ENCODE measurements at places on chromosomes 16 and 17. TPM values are rescaled to one million over a fixed set of nuclear protein-coding genes. Genes with fewer than 3 reads are reported as not detected.

DNA sequence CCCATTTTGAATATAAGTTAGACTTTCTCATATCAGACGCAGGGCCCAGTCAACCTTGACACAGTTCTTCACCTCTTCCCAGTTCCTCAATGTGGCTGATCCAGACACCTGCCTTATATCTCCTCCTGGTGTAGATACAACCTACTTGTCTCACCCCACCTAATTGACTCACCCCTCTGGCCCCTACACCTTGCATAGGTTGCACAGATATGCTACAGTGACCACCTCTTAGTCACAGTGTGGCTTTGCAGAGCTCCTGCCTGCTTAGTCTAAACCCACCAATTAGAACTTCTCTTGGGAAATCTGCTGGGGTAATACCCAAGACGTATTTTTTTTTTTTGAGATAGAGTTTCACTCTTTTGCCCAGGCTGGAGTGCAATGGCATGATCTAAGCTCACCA lies 16.8 kb downstream of the CHP2 start:
- DNase-seq: no peak

- DNase-seq: no peak
Observed at GRCh38 chr17:65072660-65073071, 16.1 kb upstream of the GNA13 start.

DNA sequence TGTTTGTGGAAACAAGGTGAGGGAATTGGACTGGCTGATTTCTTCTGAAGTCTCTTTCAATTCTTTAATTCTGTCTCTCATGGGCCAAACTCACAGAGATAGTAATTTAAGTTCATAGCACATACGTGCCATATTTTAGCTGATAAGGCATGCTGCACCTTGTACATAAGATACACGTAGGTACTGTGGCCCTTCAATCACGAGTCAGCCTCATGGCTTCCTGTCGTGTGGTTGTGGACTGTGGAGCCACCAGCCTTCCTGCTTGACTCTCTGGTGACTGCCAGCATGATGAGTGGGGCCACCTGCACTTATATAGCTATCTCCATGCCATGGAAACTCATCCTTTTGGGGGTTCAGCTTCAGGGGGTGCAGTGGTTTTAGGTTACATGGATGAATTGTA lies 25.1 kb downstream of the KSR1 start:
- DNase-seq: no peak

DNA sequence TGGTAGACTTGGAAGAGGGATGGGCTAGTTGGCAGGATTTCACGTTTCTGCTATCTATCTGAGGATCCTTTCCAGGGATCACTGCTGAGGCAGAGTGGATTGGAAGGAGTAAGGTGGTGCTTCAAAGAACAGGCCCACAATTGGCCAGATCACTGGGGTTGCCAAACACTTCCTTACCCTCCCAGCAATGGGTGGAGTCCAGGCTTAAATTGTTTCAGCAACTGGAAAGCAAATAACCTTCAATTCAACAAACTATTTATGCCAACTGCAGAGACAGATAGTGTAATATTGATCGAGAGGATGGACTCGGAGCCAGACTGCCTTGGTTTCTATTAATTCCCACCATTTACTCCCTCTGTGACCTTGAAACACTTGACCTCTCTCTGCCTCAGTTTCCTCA lies 2.1 kb downstream of the ARRB2 start:
- DNase-seq: no peak

DNA sequence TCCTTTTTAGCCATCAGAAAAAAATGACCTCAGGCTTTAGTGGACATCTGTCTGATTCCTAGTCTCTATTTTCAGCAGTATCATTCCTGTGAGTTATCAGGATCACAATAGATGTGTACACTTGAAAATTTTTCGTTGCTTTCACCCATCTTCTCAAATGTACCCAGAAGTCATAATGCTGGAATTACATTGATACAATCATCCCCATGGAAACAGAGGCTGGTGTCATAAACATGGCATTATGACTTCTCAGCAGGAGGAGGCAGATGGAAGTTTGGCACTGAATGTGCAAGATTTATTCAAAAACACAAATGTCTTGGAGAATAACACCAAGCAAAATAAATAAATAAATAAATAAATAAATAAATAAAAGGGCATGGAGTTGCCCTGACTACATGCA lies 292.5 kb downstream of the PHKB start:
- no peak for DNase-seq

GRCh38 chr17:17414341-17414805 lies 62.4 kb upstream of the MED9 start:
- no peak for DNase-seq

DNA sequence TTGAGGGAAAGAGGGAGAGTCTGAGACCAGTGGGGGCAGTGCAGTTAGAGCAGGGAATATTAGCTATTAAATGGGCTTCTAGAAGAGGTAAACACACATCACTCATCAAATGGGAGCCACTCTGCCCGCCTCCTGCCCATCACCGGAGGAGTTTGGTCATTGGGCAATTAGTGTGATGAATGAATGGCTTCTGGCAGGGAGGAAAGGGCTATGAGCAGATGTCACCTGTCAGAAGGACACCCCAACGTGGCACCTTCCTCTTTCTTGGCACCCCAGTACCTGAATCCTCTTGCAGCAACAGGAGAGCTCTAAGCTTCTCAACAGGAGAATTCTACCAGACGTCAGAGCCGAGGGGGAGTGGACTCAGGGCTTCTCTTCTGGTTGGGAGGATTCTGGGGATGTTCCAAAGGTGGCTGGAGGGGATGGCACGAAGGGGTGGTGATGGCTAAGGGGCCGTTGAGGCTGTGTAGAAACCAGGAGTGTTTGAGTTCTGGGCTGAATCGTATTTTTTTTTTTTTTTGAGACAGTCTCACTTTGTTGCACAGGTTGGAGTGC lies 11.0 kb downstream of the C1QTNF1 start:
- DNase-seq: no peak

GRCh38 chr16:31458073-31458843 lies 1.0 kb upstream of the ARMC5 start:
- DNase-seq: no peak

DNA sequence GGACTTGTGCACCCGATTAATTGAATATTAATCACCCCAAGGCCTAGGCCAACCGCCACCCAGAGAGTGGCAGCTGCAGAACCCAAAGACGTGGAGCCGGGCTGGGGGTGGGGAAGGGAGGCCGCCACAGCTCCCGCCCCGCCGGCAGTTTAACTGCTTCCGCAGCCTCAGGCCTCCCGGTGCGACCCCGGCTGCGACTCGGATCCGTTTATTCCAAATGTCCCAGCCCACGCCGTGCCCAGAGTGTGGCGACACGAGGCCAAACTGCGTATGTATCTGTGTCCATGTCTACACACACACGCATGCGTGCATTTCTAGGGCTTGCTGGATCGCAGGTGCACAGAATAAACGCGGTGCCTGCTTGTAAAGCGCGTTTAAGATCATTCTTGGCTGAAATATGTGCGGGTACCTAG lies 802 bp upstream of the TOB1 start:
- DNase-seq: no peak

GRCh38 chr16:57349212-57350031 lies 9.2 kb upstream of the CCL22 start:
- no peak for DNase-seq

GRCh38 chr16:57565461-57565860 lies 23.0 kb downstream of the ADGRG5 start:
- no peak for DNase-seq

DNA sequence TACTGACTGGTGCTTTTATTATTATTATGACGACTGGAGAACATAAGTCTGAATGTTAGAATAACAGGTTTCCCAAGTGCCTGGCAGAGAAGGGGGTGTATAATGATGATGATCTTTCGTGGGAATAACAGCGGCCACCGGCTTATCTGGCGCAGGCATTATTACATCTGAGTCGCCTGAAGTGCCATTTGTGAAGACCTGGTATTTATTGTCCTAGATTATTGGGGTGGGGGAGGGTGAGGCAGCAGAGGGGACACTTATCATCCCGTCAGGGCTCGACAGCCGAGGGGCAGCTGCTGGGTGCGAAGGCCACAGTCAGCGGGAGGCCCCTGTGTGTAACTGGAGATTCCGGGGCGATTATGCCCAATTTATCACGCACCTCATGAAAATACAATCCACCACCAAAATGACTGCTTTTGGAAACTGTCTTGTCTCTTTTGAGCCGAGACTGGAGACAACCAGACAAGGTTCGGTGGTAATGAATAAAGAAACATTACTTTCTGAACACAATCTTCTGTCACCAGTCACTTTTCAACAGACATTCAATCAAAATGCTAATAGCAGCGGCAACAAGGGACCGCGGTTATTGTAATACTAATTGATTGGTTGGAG lies 199.3 kb downstream of the CCDC182 start:
- DNase-seq: no peak

DNA sequence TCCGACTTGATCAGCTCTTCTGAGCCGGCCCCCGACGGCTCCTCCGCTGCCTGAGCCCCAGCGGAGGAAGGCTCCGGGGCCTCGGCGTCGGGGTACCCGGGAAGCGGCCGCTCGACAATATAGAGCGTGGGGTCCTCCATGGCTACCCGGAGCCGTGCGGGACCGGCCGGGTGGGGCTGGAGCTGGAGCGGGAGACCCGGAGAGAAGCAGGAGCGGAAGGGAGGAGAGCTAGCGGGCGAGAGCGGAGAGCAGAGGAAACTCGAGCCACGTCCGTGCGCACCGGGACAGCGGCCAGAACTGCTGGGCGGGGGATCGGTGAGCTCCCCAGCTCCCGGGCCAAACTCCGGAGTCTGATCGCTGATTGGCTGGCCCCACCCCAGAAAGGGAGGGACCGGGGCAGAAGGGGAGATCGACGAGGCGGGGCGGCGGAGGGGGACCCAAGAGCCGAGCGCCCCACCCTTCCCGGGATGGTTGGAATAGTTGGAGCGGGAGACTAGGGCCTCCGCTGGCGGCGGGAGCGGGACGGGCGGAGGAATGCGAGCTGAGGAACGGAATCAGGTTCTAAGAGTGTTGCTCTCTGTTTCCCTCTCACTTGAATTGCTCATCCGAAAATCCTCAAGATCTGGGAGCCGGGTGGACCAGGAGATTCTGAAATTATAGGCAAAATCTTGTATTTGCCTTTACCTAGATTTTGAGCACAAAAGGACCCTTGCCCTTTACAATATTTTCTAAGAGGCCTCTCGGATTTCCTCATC lies at the start of gene CAVIN1:
Gene CAVIN1, minus strand, starts transcription at position 299 of the 755 bp plus-strand sequence. Its CDS starts 159 bp downstream, at position 140.
- DNase-seq: peak; percentile 96

GRCh38 chr17:41433586-41433985 lies 7.2 kb downstream of the KRT38 start:
- DNase-seq: no peak

DNA sequence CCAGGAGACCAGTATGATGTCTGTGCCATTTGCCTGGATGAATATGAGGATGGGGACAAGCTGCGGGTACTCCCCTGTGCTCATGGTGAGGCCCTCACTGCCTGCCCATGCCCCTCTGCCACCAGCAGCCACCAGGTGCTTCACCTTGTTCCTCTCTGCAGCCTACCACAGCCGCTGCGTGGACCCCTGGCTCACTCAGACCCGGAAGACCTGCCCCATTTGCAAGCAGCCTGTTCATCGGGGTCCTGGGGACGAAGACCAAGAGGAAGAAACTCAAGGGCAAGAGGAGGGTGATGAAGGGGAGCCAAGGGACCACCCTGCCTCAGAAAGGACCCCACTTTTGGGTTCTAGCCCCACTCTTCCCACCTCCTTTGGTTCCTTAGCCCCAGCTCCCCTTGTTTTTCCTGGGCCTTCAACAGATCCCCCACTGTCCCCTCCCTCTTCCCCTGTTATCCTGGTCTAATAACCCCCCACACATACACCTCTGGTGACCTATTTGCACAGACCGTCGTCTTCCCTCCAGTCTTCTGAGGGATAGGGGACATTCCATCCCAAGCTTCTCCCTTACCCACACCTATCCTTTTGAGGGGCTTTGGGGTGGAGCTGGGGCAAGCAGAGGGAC lies 3.7 kb downstream of the PFN1 start:
- DNase-seq: no peak

- DNase-seq: no peak
Observed at GRCh38 chr17:75051941-75052340, 4.9 kb downstream of the KCTD2 start.

DNA sequence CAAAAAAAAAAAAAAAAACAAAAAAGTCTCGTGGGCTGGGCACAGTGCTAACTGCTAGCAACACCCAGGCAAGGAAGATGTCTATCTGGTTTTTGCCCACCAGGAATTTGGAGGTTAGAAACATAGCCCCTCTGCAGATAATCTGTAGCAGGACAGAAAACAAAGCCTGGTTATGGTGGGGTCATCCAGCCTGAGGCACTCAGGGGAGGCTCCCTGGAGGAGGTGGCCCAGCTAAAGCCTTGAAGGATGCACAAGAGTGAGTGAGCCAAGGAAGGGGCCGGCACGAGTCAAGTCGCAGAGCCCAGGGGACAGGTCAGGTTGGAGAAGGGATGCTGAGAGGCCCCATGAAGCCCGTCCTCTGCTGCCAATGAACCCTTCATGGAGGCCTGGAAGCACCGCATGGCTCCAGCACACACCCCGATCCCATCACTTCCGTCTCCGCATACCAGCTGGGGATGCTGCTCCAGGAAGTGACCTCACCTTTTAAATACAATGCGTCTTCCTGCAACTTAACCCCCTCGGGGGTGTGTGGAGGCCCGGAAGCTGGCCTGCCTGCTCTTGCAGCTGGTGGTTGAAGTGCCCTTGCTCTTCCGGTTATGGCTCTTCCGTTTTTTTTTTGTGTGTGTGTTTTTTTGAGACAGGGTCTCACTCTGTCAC lies 86.5 kb downstream of the ENGASE start:
- no peak for DNase-seq

GRCh38 chr17:36614933-36615332 lies 13.6 kb downstream of the MRM1 start:
- DNase-seq: no peak

- DNase-seq: no peak
Observed at GRCh38 chr16:64469906-64470702, 651.8 kb downstream of the CDH11 start.

GRCh38 chr17:30477774-30478115 lies 537 bp downstream of the GOSR1 start:
- no peak for DNase-seq

GRCh38 chr17:44607836-44608690 lies 48.2 kb upstream of the MEIOC start:
- DNase-seq: no peak

Gene TGFB1I1
- total RNA-seq: 231 TPM

Gene CES1
- 24.8 TPM for total RNA-seq

Gene MVP
- total RNA-seq: 190 TPM

Gene KRT9
- not detected for total RNA-seq

Gene ABCC1
- total RNA-seq: 94.9 TPM
